Kidney glomerular epithelial cell (primary cell): ENCODE measurements at places on chromosomes 16 and 17.
A peak's percentile ranks its signal among the peaks of the same experiment; 100 is the strongest.

DNA sequence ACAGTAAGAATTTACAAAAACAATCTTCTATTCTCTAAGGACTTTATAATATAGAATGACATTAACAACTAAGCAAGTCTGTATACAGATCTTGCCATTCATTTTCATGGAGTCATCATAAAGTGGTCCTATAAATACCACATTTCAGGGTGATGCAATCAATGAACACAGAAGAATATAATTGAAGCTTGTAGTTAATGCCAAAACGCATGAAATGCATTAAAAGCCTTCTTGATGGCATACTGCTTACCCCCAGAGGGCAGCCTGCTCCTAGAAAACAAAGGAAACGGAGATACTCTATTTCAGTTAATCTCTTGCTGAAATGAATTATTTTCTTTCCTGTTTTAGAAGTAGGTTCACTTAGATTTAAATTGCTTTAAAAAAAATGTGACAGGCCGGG lies 45.2 kb upstream of the STAC2 start:
- DNase-seq: no peak

GRCh38 chr16:56945847-56946527 lies 14.0 kb downstream of the HERPUD1 start:
- DNase-seq: no peak

GRCh38 chr16:48054881-48055601 lies 100.8 kb downstream of the ABCC12 start:
- peak; percentile 16 for DNase-seq

DNA sequence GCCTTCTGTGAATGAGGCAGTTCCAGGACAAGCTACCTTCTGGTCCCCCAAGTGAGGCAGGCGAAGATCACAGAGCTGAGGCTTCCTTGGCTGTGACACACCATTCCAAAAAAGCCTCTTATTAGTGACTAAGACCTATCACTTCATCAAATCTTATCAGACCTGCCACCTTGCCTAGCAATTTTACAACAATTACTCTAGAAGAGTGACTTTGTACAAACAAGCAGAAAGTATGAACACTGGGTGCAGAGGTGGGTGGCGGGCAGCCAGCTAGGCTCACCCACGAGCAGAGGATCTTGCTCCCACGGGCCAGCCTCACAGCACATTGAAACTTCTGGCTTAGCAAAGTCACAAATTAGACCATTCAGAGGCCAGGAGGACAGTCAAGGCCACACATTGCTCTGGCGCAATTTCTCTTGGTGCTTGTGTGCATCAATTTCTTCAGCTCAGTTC lies 2.2 kb upstream of the ICAM2 start:
- DNase-seq: no peak

DNA sequence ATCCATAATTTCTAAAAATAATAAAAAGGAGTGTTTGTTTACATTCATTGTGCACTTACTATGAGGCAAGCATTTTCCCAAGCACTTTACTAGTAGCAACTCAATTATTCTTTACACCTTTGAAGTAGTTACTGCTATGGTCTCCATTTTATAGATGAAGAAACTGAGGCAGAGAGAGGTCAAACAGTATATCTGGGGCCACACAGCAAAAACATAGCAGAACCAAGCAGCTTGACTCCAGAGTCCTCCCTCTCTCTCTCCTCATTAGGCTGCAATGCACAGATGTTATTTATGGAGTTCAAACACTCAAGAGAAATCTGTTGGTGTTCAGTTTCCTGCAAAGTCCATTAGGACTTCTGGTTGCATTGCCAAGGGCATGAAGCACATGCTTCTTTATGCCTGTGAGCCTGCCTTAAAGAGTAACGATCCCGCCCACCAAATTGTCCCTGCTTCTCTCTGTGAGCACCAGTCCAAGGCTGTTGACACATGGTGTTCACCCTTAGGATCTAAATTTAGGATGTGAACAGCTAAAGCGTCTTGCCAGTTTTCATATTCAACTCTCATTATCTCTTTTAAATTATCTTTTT lies 44.0 kb downstream of the GPRC5B start:
- no peak for DNase-seq

- no peak for DNase-seq
These were observed 43.6 kb upstream of the PEMT start for GRCh38 chr17:17635126-17635525.

GRCh38 chr16:30748634-30749445 lies 615 bp downstream of the PHKG2 start:
- peak; percentile 14 for DNase-seq

DNA sequence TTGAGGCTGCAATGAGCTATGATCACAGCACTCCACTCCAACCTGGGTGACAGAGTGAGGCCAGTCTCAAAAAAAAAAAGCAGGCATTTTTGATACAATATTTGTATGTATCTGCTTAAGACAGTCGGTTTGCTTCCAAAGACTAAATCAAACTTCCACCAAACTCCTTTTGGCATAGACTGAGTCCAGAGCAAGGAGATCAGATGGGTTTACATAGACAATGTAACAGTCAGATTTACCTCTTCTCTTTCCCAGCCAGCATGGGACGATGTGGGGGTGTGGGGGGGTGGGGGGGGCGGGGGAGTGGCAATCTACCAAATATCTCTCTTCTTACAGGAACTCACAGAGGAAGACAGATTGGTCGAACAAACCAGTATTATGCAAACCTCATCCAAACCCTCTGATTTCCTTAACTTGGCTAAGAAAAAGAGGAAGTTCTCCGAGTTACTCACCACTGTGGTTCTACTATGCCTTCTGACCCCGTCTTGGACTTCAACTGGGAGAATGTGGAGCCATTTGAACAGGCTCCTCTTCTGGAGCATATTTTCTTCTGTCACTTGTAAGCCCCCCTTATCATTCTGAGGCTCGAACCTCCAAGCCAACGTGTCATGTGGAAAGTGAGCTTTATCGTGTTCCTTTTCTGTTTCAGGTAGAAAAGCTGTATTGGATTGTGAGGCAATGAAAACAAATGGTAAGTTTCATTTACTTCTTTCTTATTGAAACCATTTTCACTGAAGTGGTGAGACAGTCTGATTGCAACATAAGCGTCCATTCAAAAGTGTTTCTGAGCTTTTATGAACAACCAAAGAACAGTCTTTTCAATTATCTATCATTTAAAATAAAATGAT lies at the start of gene MILR1:
MILR1 (plus strand) TSS at position 451 of the 848 bp plus-strand sequence; CDS start at position 505, 54 bp downstream.
- DNase-seq: peak; percentile 20

DNA sequence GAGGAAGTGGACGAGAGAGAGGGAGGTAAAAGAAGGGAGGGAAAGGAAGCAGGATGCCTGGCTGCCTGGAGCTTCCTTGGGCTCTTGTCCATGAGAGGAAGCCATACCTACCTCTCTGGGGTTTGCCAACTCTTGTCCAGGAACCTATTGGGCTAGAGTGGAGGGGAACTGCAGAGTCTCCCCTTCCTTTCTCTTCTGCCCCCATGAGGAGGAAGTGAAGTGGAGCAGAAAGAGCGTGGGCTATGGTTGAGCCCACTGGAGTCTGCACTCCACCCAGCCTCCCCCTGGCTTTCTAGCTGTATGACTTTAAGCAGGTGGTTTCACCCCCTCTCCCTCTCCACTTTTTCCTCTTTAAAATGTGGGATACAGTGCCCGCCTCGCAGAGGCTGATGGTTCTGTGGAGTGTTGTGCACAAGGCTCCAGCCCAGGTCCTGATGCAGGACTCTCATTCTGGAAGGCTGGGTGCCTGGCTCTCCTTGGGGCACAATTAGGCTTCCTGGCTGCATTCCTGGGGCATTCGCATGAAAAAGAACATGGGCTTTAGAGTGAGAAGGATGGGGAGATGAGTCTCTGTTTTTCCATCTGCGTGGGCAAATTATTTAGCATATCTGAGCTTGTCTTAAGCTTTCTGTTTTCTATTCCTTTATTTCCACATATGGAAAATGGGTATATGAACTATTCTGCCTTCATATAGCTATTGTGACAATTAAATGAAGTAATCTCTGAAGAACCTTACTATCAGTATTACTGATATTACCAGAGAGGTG lies 40.7 kb downstream of the HLF start:
- no peak for DNase-seq

GRCh38 chr17:49690256-49690655 lies 12.4 kb upstream of the SPOP start:
- DNase-seq: no peak

DNA sequence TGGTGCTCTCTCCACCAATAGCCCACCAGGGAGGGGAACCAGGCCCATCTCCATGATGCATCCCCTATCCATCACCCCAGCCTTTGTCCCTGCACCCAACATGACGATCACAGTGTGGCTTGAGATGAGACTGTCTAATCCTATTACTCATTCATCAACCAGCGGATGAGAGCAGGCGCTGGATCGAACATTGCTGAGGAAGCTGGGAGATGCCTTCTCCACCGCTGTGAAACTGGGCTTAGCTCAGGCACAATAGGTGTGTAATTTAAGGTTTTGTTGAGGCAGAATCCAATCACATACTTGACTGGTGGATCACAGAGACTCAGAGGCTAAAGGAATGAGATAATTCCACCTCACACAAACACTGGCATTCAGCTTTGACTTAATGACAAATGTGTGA lies 64.6 kb upstream of the IRX3 start:
- no peak for DNase-seq

- DNase-seq: no peak
These were observed 16.6 kb downstream of the AP2B1 start for GRCh38 chr17:35603674-35604073.

GRCh38 chr17:47190770-47191169 lies 1.7 kb upstream of the CDC27 start:
- no peak for DNase-seq

GRCh38 chr16:72198021-72198711 lies 26.2 kb upstream of the PMFBP1 start:
- DNase-seq: no peak

GRCh38 chr17:4272213-4272971 lies 8.6 kb upstream of the ANKFY1 start:
- DNase-seq: no peak

DNA sequence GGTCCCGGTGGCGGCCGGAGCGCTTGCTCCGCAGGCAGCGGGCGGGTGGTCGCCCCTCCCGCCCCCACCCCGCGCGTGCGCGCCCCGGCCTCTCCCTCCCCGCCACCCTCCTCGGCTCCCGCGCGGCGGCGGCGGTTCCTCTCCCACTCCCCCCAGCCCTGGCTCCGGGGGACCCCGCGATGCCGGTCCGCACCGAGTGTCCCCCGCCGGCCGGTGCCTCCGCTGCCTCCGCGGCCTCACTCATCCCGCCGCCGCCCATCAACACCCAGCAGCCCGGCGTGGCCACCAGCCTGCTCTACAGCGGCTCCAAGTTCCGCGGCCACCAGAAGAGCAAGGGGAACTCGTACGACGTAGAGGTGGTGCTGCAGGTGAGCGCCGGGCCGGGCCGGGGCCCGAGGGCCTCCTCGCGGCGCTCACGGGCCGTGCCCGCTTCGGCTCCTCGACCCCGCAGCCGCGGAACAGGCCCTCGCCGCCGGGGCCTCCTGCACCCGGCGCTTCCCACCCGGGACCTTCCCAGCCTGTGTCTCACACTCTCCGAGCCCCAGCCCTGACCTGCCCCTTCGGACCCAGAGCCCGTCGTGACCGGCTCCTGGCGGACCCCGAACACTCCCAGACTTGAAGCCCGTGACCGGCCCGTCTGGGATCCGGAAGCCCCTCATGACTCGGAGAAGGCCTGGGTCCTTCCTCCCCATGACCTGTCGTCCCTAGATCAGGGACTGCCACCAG lies 490 bp downstream of the GID4 start:
- no peak for DNase-seq

- DNase-seq: no peak
These were observed 177.4 kb downstream of the LGALS9B start for GRCh38 chr17:20289984-20290383.

DNA sequence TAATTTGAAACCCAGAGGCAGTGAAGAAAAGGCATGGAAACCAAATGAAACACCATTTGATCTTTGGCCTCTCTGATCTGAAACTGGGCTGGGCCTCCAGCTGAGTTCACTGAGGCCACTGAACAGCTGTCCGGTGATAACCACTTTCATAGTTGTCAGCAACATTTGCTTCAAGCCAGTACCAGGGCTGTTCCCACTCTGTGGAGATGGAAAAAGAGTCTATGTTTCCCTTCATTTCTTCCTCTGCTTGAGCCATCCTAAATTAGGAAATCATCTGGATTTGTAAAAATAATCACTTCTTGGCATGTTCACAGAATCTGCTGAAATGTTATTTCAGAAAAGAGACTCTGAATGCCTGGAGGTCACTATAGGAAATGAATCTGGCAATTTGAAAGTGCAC lies 119.3 kb downstream of the STX8 start:
- DNase-seq: no peak

GRCh38 chr17:16423226-16423872 lies 8.0 kb downstream of the TRPV2 start:
- no peak for DNase-seq

DNA sequence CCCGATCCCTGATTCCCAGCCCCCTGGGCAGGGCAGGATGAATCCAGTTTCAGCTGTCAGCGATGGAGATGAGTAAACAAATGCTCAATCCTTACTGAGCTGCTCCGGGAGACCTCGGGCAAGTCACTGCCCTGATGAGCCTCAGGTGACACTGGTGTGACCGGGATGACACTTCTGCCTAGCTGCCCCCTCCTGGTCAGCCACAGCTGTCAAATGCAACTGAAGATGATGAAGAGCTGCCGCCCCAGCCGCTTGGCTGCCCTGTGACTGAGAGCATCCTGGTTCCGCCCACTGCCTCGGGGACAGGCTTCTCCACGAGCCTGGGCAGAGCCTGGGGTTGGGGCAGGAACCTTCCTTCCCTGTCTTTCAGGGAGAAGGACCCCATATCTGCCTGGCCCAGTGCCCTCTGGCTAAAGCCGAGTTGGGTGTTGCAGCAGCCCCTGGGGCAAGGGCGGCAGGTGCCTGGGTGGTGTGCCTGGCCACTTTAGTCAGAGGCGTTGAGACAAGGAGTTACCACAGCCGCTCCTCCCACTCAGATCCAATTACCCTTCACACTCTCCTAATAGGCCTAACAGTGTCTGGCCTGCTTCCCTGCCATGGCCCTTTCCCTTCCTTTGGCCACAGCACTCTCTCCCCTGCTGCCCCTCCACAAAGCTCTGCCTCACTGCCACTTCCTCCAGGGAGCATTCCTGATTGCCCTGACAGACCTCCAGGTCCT lies 5.5 kb downstream of the CCL17 start:
- DNase-seq: no peak

GRCh38 chr17:3827124-3827773 lies 18.8 kb downstream of the NCBP3 start:
- peak; percentile 26 for DNase-seq

GRCh38 chr17:76550712-76551615 lies 11.1 kb downstream of the PRCD start:
- peak; percentile 29 for DNase-seq

GRCh38 chr16:1435921-1436697 lies 5.2 kb downstream of the PERCC1 start:
- DNase-seq: no peak
